ENCODE measurements at places on chromosomes 6 and 20.

DNA sequence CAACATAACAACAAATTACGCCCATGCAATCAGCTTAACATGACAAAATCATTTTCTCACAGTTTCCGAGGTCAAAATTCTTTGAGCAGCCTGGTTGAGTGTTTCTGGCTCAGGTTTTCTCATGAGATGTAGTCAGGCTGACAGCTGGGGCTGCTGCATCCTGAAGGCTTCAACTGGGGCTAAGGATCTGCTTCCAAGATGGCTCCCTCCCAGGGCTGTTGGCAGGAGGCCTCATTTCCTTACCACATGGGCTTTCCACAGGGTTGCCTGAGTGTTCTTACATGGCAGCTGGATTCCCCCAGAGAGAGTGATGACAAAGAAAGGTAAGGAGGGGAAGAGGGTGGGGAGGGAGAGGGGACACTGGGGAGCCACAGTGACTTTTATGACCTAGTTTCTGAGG lies 63.1 kb upstream of the NNAT start:
- DNase-seq: no peak

DNA sequence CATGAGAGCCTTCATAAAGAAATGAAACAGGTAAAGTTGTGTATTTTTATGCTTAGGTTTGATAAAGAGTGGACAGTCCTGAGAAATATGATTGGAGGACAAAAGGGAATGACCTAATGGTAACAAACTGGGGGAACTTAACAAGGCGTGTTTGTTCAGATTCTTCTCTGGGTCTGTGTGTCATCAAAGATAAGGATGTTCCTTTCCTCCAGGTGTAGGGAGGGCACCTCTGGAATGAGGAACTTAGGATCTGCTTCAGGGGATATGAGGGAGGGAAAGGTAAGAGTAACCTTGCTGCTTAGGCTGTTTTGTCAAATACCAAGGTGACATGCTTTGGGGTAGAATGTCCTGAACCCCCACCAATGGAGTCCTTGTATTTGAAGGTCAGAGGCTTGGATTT lies 291.9 kb downstream of the KCNQ5 start:
- DNase-seq: no peak

DNA sequence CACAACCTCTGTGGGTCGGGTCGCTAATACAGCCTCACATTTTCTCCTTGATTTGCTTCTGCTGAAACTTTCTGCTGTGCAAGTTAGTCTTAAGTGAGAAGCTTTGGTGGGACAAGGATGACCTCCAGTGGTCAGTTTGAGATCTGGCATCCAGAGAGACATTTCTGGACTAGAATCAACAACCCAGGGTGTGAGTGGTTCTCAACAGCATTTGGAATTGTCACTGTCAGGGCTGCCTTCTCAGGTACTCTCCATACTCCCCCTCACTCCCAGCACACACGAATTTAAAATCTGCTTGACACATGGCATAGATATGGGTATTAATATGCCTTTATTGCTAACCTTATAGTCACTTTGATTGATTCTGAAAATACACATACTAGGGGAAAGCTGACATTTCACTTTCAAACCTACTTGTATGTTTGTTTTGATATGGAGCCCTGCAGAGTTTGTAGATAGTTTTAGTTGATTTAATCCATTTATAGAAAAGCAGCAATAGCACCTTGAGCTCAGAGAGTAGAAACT lies 13.2 kb downstream of the OTOR start:
- peak; percentile 85 for DNase-seq

DNA sequence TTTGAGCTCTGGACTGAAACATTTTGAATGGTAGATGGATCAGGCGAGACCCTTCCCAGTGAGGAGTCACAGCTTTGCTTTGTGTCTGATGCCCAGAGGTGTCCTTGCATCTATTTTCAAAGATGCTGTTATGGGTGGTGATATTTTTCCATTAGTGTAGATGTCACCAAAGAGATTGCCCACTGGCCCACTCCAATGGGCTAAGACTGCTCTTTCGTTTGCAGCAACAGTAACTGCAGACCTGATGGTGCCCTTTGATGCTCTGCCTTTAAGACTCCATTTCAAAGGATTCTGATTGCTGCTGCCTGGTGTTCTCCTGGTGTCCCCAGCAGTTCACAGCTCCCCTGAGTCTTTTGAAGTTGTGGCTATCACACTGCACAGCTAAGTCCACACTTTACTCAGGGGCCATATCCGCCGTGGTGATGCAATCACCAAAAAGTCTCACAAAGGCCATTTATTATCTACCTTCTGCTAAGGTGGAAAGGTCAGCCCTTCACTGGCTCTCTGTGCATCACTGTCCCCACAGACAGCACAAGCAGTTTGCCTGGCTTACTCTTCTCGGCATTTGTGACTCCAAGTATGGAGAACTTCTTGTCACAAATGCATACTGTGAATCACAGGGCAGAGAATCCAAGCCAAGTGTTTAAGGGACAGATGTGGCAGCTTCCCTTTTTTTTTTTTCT lies 56.4 kb downstream of the NOX3 start:
- no peak for DNase-seq

DNA sequence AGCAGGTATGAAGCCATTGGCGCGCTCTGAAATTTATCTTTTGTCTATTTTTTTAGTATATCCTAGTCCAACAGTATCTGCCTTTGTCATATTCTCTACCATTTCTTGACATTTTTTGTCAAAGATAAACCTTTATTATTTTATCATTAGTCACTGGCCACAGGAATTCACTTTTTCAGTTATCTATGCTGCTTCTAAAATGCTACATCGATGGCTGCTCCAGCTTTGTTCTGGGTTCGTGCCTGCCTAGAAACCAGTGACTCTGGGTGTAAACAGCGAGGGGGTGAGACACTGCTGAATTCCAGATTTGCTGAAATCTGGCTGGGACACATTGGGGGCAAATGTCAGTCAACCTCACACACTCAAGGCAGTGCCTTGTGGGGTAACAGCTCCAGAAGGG lies 193.4 kb downstream of the CDC5L start:
- DNase-seq: no peak

- no peak for DNase-seq
Measured at GRCh38 chr20:57671072-57671391, 38.8 kb downstream of the PMEPA1 start.

DNA sequence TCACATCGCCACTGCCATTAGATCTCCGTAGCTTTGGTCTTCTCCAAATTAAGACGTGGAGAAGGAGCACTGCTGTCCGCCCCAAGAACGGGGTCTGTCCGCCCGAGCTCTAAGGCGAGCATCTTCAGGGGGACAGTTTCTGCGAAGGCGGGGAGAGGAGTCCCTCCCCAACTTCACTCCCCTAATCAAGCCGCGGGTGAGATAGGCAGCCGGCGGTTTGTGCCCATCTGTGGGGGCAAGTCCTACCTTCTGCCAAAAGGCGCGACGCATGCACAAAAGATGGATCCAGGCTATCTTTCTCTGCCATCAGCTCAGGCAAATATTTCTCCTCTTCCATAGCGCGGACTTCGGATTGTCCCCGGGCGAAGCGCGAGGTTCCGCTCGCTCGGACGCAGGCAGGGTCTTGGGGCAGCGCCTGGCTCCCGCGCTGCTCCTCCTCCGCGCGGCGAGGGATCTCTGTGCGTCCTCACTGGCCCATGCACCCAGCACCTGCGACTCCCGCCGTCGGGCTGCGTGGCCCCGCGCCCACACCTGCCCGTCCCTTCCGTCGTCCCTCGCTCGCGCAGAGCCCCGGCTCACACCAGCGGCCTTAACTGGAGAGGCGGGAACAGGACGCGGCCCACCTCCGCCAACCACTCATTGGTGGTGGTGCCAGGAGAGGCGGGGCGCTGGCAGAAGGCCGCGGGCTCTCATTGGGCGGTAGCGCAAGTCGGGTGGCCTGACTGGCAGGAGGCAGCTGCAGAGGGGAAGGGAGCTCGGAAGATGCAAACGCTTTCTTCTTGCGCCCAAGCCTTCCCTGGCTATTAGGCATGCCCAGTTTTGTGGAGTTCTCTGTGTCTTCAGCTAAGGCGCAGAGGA lies at the start of gene KHDRBS2:
Gene KHDRBS2 (minus strand): TSS at position 614 of the 858 bp plus-strand sequence.
- DNase-seq: peak; percentile 88

GRCh38 chr6:4664117-4664626 lies 112.0 kb upstream of the CDYL start:
- no peak for DNase-seq

DNA sequence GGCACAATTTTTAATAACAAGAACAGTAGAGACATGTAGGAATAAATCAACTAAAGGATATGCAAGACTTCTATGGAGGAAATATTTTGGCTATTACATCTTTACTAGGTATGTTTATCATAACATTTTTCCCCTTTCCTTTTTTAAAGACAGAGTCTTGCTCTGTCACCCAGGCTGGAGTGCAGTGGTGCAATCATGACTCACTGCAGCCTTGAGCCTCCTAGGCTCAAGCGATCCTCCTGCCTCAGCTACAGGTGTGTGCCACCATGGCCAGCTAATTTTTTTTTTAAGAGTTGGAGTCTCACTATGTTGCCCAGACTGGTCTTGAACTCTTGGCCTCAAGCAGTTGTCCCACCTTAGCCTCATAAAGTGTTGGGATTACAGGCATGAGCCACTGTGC lies 37.0 kb downstream of the AKAP7 start:
- DNase-seq: no peak

GRCh38 chr6:91142154-91142553 lies 555.3 kb upstream of the MAP3K7 start:
- DNase-seq: no peak

DNA sequence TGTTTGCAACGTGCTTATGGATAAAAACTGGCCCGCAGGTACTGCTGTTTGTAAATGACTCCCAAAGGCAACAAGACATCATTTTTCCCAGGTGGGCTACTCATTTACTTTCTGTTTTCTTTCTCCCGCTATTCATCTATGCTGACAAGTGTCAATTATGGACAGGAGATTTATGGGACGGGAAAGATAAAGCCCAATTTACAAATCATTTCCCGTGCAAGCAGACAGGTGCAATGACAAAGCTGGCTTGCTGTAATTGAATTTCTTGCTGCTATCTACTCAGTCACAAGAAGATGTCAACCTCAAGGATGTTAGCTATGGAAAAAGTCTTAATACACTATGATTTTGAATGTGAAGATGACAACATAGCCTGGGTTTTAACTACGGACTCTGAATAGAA lies 125.5 kb downstream of the EPHA7 start:
- no peak for DNase-seq

GRCh38 chr20:4084721-4085120 lies 69.4 kb upstream of the RNF24 start:
- no peak for DNase-seq

DNA sequence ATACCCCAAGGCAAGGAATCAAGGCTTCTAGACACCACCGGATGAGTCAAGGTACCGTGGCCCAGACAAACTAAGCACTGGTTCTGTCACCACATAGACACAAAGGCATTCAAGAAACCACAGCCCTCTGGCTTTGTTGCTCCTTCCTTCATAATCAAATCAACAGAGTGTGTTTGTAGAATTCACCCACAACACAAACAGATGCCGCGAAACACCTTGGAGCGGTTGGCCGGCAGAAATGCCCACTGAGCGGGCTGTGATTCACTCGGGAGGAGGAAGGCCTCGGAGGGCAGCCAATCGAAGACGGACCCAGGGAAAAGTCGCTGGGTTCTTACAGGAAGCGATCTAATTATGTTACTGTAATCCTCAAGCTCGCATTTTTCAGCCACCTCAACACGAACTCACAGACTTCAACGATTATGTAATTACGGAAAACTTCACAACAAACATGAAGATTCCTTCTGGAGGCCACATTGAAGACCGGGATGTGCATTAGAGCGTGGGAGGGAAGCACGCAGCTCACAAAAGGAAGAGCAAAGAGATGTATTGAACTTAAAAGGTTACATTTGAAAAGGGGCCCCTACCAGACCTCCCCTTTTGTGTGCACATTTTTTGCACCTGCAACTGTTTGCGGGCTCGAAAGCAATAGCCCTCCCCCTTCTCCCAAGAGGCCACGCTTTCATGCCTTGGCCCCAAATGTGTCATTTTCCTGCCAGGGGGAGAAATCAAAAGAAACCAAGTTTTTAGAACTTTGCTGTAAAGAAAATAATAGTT lies 184.7 kb upstream of the PREP start:
- no peak for DNase-seq

- DNase-seq: no peak
Measured at GRCh38 chr20:44021900-44022299, 107.2 kb downstream of the TOX2 start.

DNA sequence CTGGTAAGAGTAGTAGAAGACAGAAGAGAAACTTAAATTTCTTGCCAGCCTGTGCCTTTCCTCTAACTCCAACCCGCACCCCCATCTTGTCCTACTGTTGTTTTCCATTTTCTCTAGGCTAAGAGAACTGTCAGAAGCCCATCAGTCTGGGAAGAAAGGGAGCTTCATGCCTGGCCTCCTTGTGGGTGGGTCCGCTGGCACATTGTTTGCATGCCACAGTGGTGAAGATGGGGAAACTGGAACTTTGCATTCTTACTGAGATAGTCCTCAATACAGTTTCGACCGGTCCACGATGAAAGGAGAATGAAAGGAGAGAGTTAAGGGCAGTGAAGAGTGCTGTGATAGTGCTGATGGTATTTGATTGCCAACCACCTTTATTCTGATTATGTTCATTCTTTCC lies 103.1 kb downstream of the TCP11 start:
- peak; percentile 52 for DNase-seq

Data from GM23338 (cell line).